ENCODE measurements at places on chromosomes 5 and 9.

- no peak for DNase-seq
Observed at GRCh38 chr5:11251247-11251646, 490.2 kb upstream of the DAP start.

- peak; percentile 39 for DNase-seq
Observed at GRCh38 chr9:81375187-81376100, 313.9 kb downstream of the TLE1 start.

- DNase-seq, result no peak
Observed at GRCh38 chr5:54828151-54828550, 157.2 kb downstream of the ESM1 start.

- no peak for DNase-seq
Observed at GRCh38 chr5:64680289-64680688, 10.0 kb upstream of the SHISAL2B start.

- no peak for DNase-seq
Observed at GRCh38 chr5:7869474-7870136, 657 bp downstream of the MTRR start.

- DNase-seq, result no peak
Observed at GRCh38 chr5:89777758-89778157, 631.8 kb downstream of the CETN3 start.

DNA sequence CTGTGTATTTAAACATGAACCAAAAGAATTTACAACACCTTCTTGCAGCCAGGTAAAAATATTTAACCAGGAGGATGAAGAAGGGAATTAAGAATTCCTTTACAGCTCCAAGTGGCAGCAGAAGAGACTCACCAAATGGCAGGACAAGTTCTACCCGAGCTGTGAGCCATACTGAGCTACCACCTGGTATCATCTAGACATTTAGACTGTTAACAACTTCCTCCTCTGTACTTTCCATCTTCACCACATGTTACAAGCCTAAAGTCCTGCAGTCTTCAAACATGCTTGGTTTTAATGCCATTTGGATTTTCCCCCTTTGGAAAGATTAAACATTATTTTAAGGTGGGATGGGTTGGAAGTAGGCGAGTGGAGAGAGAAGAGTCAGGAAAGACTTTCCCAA lies 190.2 kb downstream of the TRPM6 start:
- no peak for DNase-seq

DNA sequence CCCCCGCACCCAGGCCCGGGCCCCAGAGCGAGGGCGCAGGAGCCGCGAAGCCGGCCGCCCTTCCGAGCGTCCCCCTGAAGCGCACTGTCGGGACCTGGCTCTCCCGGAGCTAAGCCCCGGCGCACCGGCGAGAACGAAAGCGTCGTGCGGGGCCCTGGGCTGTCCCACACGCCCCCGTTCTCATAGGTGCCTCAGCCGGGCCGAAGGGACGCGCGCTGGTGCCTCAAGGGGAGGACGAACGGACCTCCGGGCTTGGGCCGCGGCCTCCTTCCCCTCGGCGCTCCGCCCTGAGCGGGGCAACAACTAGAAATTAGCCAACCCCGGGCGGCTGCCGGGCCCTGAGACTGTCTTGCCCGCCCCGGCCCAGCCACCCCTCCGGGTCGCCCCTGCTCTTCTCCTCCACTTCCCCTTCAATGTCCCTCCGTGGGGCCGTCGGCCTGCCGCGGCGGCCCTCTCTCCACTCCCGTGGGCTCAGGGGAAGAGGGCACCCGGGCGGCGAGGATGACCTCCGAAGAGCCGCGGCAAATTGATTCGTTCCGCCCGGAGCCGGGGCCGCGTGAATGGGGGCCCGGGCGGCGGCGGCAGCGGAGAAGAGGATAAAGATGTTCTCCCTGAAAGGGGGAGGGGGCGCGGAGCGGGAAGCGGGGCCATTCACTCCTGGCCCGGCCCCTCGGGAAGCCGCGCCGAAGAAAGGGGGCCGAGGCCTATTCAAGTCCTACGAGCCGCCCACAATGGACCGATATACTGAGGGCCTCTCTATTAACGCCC lies 3.5 kb upstream of the PRDM12 start:
- DNase-seq, result no peak

- no peak for DNase-seq
Observed at GRCh38 chr9:127214421-127215267, 49.9 kb upstream of the GARNL3 start.

GRCh38 chr9:27065288-27065687 lies 43.7 kb upstream of the TEK start:
- DNase-seq, result no peak

- DNase-seq, result peak; percentile 91
Observed at GRCh38 chr5:149133795-149134777, 7.2 kb upstream of the ABLIM3 start.

DNA sequence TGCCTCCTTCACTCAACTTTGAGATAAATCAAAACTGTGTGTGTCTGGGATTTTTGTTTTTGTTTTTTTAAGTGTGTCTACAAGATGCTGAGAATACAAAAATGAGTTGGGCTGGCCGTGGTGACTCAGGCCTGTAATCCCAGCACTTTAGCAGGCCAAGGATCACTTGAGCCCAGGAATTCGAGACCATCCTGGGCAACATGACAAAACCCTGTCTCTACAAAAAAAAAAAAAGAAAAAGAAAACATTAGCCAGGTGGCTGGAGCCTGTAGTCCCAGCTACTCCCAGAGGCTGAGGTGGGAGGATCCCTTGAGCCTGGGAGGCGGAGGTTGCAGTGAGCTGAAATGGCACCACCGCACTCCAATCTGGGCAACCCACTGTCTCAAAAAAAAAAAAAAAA lies 21.0 kb downstream of the HNRNPK start:
- no peak for DNase-seq

GRCh38 chr5:149640350-149640999 lies 59.2 kb downstream of the ARHGEF37 start:
- no peak for DNase-seq

DNA sequence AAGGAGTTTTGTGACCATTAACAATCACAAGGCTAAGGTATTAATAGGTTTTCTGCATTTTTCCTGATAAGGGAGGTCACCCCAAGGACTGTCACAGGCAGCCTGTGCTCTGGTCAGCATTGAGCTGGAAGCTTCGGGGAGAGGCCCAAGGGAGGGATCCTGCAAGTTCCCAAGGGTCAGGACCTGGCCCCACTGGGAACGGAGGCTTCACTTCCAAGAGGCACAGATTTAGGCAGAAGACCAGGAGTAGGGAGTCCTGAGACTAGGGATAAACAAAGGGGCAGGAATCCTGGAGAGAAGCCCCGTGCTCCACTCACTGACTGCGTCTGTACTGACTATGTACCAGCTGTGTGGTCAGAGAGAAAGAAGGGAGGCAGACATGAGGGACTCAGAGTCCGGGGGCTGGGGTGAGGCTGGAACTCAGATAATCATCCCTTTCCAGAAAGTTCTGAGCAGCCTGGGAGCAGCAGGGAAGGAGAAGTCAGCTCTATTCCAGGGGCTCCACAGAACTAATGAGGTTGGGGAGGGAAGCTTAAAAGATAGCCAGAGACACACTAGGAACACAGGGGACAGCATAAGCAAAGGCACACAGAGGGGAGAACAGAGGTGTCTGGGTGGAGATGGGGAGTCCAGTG lies 37.8 kb downstream of the B4GALT1 start:
- no peak for DNase-seq

GRCh38 chr5:124289130-124289529 lies 457.3 kb downstream of the ZNF608 start:
- no peak for DNase-seq

- no peak for DNase-seq
Observed at GRCh38 chr9:121279776-121280388, 11.9 kb downstream of the GSN start.

DNA sequence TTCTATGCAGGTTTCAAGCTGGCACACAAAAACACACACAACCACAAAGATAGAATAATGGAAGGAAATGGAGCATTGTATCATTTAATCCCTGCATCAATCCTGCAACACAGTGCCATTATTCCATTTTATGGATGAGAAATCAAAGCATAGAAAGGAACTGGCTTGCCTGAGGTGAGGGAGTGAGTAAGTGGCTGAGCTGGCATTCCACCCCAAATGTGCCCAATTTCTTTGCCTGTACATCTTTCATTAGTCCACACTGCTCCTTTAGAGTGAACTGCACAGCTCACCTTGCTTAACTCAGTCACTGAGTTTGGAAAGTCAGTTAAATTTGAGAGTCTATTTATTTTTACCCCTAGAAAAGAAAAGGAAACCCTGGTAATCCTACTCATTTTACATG lies 28.9 kb downstream of the ZNF366 start:
- DNase-seq, result no peak

Measured in esophagus muscularis mucosa (tissue), 4 donors.